ENCODE measurements at places on chromosomes 7 and 10.
A peak's percentile ranks its signal among the peaks of the same experiment; 100 is the strongest.

DNA sequence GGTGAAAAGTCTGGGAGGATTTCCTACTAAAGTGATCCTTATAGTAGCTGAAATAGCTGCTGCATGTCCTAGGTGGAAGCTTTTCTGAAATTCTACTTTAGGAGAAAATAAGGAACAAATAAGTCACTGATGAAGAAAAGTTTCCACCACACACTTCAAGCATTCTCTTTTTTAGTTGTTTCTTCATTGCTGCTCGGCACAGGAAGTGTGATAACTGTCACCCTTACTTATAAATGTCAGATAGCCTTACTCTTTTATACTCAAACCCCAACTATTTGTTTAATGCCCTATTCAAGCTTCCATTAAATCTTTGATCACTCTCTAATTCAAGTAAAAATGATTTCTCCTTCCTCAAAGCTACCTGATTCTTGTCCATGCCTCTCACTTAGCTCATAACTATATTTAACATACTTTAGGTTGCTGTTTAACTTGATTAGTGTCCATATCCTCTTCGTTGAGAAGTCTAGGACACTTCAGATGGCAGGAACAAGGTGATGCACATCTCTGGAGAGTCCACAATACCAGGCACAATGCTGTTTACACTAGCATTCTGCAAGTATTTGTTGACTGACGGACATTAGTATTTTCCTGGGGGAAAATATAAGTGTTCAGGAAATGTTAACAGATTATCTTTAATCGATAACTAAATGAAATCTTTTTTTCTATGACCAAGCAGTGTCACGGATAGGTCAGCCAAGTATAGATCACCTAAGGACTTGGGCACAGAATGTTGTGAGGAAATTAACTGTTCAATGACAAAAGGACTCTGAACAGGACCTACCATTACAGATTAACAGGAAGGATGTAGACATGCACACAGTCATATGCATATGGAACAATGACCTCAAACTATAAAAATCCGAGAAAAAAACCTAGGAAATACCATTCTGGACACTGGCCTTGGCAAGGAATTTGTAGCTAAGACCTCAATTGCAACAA, 67.4 kb downstream of the ZNF438 start:
- no peak for DNase-seq

GRCh38 chr10:59266321-59266720, 89.9 kb downstream of the PHYHIPL start:
- no peak for DNase-seq

- DNase-seq, result no peak
These were observed 2.9 kb downstream of the C1QL3 start for GRCh38 chr10:16518822-16519221.

DNA sequence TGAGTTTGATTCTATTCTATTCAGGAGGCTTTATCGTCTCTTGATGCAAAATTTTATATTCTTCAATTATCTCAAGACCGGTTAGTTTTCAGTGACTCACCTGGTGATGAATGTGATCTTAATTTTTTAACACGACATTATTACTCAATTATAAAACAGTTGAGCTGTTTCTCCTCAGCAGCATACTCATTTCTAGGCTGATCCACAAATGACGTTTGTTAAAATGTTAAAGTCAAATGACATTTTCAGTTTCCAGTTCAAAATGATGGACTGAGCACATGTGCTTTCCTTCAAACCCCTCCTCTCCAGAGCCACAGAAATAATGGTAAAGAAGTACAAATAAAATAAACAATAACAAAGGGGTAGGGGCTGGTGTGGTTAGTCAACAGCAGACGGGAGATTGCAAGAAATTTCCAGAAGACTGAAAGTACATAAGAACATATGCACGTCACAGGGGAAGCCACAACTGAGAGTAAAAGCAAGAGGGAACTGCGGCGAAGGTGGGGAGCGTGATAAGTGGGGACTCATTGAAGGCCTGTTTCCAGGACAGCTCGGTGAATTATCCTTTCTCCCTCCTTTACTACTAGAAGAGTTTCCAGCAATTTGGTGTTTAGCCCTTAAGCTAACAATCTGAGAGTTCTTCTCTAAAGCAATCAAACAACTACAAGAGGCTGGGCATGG, 10.9 kb downstream of the MACROH2A2 start:
- DNase-seq, result no peak

DNA sequence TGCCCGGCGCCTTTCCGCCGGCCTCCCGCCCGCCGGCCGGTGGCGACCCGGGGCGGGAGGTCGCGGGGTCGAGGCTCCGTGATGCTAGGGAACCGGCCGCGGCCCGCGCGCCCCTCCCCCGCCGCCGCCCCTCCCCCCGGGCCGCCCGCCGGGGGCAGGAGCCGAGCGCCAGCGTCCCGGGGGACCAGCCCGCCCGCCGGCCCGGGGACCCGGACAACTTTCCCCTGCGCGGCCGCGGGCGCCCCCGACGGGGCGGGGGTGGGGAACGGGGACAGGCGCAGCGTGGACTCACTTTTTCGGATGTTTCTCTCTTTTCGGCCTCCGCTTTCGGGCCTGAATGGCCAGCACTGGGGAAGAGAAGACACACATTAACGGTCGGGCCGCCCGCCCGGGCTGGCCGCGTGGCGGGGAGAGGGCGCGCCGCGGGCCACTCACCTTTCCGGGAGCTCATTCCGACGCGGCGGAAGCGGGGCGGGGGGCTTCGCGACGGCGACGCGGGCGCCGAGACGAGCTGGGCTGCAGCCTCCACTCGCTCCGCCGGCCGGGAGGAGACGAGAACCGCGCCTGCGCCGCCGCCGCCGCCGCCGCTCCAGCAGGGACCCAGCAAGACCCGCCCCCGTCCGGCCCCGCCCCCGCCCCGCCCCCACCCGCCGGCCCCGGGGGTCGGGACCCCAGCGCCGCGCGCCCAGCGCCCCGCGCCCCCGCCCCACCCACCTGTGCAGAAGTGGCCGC, at the start of gene SRPK2:
Gene SRPK2 (minus strand): TSS at position 566 of the 732 bp plus-strand sequence.
- peak; percentile 64 for DNase-seq

DNA sequence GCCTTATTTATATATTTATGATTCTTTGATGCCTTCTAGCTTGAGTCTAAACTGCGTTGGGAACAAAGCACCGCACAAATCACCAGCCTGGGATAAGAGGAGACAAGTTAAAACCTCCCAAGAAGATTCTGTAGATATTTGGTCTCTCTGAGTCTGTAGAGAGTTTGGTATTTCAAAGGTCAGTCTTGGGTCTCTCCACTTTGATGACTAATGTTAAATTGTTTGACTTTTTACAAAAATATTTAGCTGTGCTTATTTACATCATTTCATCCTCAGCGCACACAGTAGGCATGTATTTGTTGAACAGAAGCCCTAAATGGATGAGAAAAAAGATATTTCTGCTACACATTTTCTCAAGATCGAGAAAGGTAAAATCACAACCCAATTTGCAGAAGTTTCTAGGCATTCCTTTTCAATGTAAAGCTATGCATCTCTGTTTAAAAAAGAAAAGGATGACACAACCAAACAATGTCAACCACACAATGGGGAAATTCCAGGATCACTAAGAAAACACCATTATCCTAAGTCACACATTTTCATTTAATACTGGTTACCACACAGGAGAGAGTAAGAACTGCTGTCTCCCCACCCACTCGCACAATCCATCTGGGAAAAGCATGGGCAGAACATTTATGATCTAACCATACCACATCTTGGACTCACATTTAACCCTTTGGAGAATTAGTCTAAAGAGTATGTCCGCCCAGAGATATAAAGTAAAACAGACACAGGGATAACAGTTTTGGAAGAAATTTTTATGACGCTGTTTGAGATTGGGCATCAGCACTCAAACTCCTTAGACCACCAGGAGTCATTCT, 4.4 kb downstream of the CDK6 start:
- no peak for DNase-seq

GRCh38 chr7:4177001-4177400, 505.1 kb upstream of the FOXK1 start:
- no peak for DNase-seq

- no peak for DNase-seq
These were observed 18.2 kb downstream of the PAXIP1 start for GRCh38 chr7:154984601-154985188.

DNA sequence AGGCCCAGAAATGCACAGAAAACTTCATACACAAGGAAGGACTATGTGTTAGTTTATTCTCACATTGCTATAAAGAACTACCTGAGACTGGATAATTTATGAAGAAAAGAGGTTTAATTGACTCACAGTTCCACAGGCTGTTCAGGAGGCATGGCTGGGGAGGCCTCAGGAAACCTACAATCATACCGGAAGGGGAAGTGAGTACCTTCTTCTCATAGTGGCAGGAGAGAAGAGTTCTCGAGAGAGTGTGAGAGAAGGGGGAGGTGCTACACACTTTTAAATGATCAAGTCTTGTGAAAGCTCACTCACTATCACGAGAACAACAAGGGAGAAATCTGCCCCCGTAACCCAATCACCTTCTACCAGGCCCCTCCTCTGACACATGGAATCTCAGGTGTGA, 16.8 kb upstream of the RAMP3 start:
- DNase-seq, result no peak

- no peak for DNase-seq
These were observed 167.6 kb downstream of the AUTS2 start for GRCh38 chr7:69765879-69766278.

DNA sequence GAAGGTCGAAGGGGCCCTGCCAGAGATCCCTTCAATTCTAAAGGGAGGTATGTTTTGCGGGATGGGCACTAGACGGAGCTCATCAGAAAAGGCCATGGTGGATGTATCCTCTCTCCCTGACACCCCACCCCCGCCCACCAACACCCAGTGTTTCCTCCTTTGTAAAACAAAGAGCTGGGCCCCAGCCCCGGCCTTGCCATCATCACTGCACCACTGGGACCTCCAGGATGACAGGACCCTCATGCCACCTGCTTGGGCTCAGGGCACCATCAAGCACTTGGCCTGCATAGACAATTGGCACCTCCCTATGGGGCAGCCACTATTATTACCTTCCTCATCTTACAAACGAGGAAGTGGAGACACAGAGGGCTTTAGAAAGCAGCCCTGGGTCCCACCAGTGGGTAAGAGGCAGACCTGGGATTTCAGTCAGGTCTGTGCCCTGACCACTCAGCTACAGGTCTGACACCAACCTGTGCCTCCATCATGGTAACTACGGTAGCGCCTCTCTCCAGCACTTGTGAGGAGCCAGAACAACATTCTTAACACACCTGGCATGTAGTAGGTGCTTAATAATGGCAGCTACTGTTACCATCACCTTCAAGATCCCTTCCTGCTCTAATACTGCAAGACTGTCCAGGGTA, 2.0 kb downstream of the CALML3 start:
- DNase-seq, result no peak

DNA sequence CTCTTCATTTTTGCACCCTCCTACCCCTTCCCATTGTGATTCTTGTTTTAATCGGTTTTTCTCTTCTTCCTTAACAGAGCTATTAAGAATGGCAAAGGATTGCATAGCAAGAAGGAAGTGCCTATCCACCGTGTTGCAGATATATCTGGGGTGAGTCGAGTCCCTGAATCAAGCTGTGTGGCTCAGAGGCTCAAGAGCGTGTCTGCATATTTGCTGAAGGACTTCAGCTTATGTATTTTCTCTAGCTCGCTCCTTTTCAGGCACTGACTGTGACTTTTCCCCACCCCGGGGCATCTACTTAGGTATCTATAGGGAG, 126.6 kb downstream of the LRRC4 start:
- DNase-seq, result no peak

DNA sequence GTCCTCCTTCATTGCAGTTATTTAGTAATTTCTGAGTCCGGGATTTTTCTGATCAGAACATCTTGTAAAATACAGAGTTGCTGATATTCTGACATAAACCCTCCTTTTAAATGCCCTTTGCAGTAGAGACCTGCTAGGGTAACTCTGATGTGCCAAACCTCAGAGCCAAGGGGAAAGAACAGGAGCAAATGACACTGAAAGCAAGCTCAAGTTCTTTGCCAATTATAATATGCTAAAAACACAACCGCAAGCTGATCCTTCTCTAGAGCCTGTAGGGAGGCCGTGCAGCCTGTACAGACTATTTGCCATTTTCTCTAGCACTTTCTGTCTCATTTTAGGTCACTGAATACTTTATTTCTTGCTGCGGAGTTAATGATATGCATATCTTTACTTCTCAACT, 240.4 kb downstream of the CAMK1D start:
- DNase-seq, result no peak

- DNase-seq, result no peak
These were observed 34.1 kb upstream of the ARMC3 start for GRCh38 chr10:22893781-22894180.

DNA sequence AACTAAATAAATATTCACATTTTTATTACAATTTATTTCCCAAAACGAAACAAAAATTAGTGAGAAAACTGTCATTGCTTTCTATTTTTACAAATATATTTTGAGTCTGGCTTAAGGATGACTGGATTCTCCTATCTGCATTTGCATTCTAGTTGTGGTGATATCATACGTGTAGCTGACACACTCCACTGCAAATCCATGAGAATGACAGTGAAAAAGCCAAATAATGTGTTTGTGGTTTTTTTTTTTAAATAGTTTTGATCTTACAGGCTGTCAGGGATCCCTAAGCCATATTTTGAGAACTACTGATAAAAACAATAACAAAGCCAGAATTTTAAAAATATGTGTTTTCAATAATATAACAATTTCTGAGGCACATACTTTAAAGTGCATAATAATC, 5.8 kb upstream of the STAMBPL1 start:
- DNase-seq, result no peak

GRCh38 chr10:132589015-132589414, 51.4 kb downstream of the INPP5A start:
- DNase-seq, result no peak

- no peak for DNase-seq
These were observed 203.4 kb downstream of the KIF20B start for GRCh38 chr10:89904755-89905154.

- DNase-seq, result no peak
These were observed 2.3 kb upstream of the ADCK2 start for GRCh38 chr7:140670343-140670935.

DNA sequence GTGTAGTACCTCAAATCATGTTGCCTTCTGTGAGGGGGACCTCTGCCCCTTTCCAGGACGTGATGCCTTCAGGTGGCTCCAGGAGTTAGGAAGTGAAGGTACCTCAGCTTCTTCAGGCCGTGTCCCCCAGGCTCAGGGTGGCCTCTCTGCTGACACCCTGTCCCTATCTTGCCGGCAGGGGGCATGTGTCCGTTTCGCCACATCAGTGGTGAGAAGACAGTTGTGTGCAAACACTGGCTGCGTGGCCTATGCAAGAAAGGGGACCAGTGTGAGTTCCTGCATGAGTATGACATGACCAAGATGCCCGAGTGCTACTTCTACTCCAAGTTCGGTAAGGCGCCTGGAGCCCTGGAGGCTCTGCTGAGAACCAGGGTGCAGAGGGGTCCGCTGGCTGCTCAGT, 9.2 kb downstream of the CPSF4 start:
- DNase-seq, result no peak

GRCh38 chr7:47383072-47383471, 198.8 kb downstream of the TNS3 start:
- DNase-seq, result no peak

- no peak for DNase-seq
These were observed 13.9 kb downstream of the BAMBI start for GRCh38 chr10:28691187-28691694.

GRCh38 chr7:111568870-111569462, 6.7 kb upstream of the IMMP2L start:
- no peak for DNase-seq

Data from anterior cingulate cortex (tissue), 58 donors.